Ascending aorta (tissue), 2 donors: ENCODE measurements at places on chromosomes 3 and 15. TPM values are rescaled to one million over a fixed set of nuclear protein-coding genes. Genes with fewer than 3 reads are reported as not detected.

DNA sequence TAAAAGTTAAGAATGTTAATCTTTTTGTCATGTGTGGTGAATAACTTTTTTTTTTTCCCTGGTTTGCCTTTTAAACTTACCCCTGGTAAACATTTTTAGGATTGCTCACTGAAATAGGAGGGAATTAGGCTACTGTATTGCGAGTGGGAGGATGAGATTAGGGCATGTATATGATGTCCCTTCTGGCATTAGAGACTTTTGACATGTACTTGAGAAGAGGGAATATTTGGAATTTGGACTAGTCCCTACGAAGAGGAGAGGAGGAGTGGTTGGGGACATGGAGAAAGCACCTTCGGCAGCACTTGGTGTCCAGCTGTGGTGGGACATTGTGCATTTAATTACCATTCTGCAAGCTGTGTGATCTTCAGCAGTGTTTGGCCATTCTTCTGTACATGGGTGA lies 25.0 kb downstream of the PDE8A start:
- no peak for DNase-seq
- H3K36me3 ChIP-seq: no peaks in the 10 kb centered on the region

The PROS1 gene
- total RNA-seq: 44.2 TPM

DNA sequence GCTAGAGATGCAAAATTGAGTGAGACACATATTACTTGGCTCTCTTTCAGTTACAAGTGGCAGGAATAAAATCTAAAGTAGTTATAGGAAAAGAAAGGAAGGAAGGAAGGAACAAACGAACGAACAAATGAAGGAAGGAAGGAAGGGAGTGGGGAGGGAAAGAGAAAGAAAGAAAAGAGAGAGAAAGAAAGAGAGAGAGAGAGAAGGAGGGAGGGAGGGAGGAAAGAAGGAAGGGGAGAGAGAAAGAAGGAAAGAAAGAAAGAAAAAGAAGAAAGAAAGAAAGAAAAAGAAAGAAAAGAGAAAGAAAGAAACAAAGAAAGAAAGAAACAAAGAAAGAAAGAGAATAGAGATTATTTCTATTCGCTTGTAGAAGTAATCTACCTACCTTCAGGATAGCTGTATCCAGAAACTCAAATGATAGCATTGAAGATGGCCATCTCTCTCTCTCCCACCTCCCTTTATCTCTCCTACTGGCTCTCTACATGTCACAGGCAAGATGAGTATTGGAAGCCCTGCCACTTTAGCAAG lies 229.7 kb upstream of the TLE3 start:
- H3K27ac ChIP-seq: peak overlapping the region; percentile 13
- no peaks in the 10 kb centered on the region for H3K36me3 ChIP-seq
- peaks cover 18% of the 10 kb centered on the region for H3K4me1 ChIP-seq
- H3K4me3 ChIP-seq: no peak overlapping the region

The CERS3 gene
- total RNA-seq: not detected

The HIGD2B gene
- not detected for total RNA-seq

GRCh38 chr3:131444180-131444579 lies 58.6 kb downstream of the MRPL3 start:
- H3K4me3 ChIP-seq: no peak overlapping the region
- H3K36me3 ChIP-seq: no peaks in the 10 kb centered on the region
- no peaks in the 10 kb centered on the region for H3K27me3 ChIP-seq
- no peaks in the 10 kb centered on the region for H3K4me1 ChIP-seq
- H3K27ac ChIP-seq: no peak overlapping the region
- DNase-seq: no peak

The C3orf80 gene
- not detected for total RNA-seq

- H3K4me1 ChIP-seq: peaks cover 56% of the 10 kb centered on the region
- peak; percentile 96 for DNase-seq
- no peaks in the 10 kb centered on the region for H3K36me3 ChIP-seq
- peak within 1 kb of the TSS; percentile 99 for H3K27ac ChIP-seq
- H3K27me3 ChIP-seq: no peaks in the 10 kb centered on the region
Observed at GRCh38 chr15:40340740-40341400, at the start of gene CCDC9B. Gene CCDC9B, minus strand, starts transcription at chr15:40340939. Its CDS starts 120 bp downstream, at chr15:40340819.

The TNFAIP8L3 gene
- 2.6 TPM for total RNA-seq
